ENCODE measurements at places on chromosomes 6 and 20.

GRCh38 chr6:8059129-8059528, 5.1 kb downstream of the BLOC1S5 start:
- DNase-seq: no peak

- DNase-seq: no peak
Measured at GRCh38 chr20:20820104-20820503, 107.7 kb upstream of the RALGAPA2 start.

DNA sequence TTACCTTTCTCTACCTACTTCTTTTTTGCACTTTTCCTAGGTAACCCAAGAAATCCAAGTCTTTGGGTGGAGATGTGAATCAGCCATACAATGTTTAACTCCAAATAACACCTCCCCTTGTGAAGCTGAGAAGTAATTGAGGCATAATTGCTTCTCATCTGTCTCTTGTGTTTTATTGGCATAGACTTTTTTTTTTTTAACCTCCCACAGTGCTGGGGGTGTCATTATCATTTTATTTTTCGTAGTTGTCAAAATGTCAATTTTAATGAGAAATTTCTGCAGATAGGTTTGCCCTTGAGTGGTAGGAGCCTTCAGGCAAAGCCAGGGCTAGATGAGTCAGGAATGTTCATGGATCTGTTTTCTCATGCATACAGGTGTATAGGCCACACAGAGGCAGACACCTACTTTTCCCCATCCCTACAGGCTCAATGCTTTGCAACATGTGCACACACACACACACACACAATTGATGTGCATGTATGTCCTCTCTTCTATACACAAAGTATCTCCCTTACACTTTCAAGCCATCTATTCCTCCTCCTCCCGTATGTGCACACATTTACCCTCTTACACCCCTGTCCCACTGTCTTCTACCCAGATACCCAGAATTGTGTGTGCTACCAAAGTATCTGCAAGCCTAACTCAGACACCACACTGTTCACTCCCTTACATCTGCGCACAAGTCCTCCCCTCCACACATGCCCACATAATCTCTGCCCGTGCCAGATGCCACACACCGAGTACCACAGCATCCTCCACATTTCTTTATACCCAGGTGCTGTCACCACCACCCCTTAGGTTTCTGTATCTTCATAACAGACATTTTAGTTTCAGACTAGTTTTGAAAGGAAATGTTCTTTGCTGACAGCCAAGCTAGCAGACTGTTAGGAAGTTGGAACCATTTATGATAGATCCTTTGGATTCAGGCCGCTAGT, 22.0 kb downstream of the RALY start:
- no peak for DNase-seq

- no peak for DNase-seq
Measured at GRCh38 chr6:91055959-91056358, 469.1 kb upstream of the MAP3K7 start.

DNA sequence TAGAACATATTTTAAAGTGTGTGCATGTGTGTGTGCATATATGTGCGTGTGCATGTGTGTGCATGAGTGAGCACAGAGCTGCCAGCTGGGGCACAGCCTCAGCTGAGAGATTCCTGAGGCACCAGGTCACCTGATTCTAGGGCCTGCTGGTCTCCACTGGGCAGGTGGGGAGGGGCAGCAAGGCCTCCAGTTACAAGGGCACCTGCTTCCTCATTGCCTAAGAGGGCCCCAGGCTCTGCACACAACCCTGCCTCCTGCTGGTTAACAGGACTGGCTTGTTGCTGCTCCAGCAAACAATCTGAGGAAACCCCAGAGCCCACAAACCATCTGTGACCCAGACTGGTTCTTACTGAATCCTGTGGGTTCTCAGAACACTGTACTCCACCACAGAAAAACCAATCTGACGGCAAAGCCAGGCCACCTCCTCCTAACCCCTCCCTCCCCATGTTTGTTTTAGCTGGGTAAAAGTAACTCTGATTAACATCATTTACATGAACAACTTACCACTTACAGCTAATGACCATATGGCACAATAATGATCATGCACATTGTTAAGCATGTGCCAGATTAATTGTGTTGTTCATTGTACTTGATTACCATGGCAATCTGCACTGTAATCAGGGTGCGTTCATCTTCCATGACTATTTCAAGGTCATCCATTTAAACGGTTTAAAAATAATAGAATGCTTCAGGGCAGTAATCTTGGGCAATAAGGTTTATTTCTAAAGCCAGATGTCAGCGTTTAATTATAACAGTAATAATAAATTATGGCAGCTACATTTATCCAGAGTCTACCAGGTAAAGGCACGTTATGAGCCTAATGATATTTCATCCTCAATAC, 23.1 kb upstream of the UBE2J1 start:
- DNase-seq: peak; percentile 75

DNA sequence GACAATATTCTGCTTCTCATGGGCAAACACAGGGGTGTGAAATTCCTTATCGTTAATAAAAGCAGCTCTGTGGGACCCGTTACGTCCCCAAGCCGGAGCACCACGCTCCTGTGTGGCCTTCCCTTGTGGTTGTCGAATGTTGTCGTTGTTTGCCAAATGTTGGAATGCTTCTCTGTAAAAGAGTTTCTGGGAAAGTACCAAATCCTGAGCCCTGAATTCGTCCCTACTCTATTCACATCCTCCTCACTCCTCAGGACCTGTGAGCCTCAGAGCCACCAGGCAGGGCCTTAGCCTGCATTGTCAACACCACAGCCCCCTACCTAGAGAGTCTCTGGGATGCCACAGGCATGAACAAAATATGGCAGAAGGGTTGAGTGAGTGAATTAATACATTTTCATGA, 64.0 kb downstream of the THBS2 start:
- DNase-seq: no peak

DNA sequence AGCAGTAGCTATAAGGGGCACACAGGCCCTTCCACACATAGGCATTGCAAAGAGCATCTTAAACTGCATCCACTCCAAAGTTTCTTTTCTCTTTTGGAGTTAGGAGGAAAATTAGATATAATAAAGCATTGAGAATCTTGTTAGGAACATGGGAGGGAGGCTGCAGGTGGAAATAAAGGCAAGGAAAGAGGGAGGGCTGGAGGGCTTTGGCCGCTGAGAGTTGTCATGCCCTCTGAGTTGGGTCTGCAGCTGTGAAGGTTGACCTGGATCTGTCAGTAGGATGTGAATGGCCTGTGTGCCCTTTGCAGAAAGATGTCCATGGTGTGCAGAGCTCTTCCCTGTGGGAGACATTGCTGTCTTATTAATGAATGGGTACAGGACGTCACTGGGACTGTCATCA, 134.0 kb downstream of the FNDC1 start:
- no peak for DNase-seq

GRCh38 chr6:26094036-26094435, 6.8 kb downstream of the HFE start:
- DNase-seq: no peak

DNA sequence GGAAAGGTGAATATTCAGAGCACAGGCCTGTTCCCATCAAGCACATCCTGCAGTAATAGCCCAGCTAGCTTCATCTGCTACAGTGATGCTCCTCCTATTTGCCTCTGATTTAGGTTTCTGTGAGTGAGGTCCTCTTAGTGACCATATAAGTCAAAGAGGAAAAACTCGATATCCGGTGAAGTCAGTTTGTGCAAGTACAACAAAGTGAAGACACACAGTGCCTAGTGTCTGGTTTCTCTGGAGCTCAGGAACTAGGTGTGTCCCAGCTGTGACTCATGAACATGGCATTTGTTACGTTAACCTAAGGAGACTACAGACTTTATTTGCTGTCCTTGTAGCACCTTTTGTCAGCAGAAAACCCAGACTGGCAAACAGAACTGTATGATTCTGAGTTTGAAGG, 33.9 kb downstream of the EDN1 start:
- no peak for DNase-seq

- no peak for DNase-seq
Measured at GRCh38 chr6:130760006-130760405, 67.2 kb upstream of the SMLR1 start.

GRCh38 chr6:168415098-168415992, 25.6 kb upstream of the SMOC2 start:
- DNase-seq: no peak

DNA sequence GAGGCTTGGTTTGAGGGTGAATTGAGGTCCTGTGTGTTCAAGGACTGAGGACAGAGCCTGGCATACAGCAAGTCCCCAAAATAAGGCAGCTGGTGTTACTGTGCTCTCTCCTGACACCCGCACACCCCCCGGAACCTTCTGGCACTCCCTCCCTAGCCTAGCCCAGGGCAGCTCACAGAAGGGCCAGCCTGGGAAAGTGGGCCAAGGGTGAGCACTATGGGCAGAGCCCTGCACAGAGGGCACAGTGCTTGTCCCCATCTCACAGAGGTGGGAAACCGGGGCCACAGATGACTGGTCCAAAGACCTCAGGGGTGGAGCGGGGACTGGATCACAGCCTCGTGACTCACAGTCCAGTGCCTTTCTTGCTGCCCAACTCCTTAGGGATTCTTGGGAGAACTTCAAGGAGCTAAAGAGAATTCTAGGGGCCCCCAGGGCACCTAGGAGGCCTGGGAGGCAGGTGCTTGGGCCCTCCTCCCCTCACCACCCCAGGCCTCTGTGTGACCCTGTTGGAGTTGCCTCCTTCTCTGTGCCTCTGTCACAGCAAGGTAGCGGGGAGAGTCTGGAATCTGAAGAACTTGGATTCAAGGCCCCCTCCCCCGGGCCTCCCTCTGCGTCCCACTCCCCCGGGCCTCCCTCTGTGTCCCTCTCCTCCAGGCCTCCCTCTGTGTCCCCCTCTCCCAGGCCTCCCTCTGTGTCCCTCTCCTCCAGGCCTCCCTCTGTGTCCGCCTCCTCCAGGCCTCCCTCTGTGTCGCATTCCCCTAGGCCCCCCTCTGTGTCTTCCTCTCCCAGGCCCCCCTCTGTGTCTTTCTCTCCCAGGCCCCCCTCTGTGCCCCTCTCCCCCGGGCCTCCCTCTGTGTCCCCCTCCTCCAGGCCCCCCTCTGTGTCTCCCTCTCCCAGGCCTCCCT, 13.5 kb downstream of the DLGAP4 start:
- no peak for DNase-seq

DNA sequence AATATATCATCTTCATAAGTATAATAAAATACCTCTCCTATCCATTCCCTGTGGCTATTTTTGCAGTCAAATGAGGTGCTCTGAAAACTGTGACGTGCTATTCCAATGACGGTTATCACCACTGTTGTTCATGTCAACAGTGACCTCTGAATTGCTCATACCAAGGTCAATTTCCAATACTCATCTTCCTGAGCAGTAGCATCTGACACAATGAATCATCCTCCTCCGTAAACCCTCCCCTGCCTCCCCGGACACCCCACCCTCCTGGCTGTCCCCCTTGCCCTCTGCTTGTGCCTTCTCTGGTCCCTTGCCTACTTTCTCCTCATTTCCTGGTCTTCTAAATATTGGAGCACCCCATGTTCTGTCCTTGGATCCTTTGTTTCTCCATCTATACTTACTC, 77.7 kb upstream of the SLC22A23 start:
- no peak for DNase-seq

GRCh38 chr20:51029963-51030920, 7.3 kb upstream of the KCNG1 start:
- no peak for DNase-seq

- no peak for DNase-seq
Measured at GRCh38 chr6:155829646-155830045, 374.0 kb upstream of the NOX3 start.

DNA sequence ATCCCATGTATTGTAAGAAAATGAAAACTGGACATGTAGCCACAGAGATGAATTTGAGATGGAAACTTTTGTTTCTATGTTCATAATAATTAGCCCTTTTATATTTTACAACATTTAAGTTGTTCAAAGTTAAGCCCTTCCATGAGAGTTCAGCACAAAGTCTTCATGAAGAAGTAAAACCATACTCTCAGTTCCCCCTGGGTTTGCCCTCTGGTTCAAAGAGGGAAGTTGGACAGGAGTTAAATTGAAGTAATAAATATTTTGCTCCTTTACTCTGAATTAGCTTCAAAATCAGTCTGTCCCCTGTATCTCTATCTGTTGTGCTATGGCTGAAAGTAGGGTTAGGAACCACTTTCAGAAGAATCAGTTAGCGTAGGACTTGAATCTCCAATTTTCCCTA, 31.1 kb downstream of the PHACTR2 start:
- no peak for DNase-seq

DNA sequence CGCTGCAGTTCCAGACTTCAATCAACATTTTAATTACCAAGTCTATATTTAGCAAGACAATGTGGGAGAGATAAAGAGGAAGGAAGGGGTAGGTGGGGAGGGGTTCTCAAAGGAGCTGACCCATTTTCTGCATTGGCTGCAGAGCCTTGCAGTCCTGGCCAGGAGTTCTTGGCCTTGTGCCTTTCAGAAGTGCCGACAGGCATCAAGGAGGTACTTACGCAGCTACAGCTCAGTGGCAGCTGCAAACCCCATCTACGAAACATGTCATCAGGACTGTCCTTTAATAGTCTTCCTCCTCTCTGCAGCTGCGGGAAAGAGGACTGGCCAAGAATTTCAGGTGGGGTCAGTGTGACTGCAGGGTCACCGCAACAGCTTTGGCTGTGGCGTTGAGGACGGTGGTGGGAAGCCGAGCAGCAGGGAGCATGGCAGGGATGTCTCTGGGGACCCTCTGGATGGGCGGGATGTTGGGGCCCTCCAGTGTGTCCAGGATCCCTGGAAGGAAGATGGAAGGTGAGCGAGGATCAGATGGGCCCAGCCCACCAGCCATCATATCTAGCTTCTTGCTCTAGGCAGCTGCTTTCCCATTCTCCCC, 1.8 kb upstream of the LRRC73 start:
- DNase-seq: no peak

DNA sequence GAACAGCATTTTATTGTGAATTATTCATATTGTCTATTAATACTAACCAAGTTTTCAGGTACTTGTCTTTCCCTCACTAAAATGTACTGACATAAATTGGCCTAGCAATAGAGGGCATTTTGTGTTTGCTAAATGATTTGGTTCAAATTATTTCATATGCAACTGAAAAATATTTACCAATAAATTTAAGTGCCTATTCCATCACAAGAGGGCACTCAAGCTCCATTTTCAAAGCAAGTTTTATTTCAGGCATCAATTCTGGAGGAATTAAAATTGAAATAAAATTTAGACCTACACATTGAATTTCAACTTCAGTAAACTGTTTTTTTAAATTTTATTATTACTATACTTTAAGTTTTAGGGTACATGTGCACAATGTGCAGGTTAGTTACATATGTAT, 114.3 kb upstream of the SYNCRIP start:
- DNase-seq: no peak

DNA sequence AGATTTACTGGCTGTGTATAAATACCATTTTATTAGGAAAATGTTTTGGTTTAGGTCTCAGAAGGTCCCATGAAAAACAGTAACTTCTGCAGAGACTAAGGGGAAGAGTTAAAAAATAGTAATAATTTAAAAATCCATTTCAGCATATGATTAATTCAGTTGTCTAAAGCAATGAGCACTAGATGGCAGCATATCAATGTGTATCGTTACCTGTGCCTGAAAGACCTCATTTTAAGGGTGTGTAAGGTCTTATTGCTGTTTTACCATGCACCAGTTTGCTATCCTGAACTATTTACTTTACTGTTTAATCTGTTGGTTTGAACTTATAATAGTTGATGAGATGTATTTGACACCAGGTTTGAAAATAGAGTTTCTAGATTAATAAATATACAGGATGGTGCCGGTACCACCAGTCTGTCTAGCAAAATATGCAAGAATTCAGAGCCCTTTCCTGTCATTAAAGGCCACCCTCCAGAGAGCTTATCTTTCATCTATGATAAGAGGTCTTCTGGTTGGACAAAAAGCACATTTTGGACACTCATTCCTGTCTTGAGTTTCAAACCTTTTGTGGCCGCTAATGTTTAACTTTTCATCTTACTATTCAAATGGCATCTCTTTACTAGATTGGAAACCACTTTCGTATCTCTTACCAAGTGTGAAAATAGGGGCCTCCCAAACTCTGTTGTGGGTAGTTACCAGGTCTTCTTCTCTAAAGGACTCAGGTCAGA, 8.9 kb upstream of the AHI1 start:
- peak; percentile 65 for DNase-seq

All from activated CD4-positive, alpha-beta T cell treated with anti-CD3 and anti-CD28 coated beads, Interleukin-2, Interleukin-4, amounts not matched to agents 100 ng/mL and 50 ng/mL, durations not matched to agents 16 hours and 8 hours (primary cell).